Liver (tissue), 10 donors: ENCODE measurements at places on chromosomes 6 and 20.

DNA sequence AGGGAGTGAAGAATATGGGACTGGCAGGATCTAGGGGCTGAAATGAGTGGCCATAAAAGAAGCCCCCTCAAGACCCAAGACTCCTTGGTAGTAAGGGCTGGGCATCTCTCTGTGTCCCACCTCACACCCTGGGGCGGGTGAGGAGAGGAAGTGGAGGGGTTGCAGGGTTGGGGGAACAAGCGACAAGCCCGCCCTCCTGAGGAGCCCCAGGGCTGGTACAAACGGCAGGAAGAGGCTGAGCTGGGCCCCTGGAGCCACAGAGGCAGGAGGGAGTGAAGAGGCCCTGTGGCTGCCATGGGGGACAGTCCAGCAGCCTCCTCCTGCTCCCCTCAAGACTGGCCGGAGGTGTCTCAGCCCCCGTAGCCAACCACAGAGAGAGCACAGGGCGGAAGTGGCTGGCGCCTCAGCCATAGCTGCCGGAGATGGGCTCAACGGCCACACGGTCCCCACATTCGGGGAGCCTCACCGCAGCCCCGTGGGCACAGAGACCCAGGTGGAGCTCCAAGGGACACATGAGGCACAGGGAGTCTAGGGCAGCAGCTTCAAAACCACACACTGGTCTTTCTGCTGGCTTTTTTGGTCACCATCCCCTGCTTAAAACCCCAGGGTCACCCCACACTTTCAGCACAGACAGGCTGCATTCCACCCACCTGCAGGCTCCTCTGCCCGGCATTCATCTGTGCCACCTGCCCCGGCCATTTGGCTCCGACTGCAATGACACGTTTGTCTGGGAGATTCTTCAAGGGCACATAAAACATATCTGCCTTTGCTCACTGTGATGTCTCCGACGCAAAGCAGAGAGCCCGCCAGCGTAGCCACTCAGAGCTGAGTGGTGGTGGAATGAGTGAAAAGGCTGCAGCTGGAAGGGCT is 524 bp downstream of the C20orf203 start:
- no peak overlapping the region for H3K4me3 ChIP-seq
- no peak overlapping the region for H3K27ac ChIP-seq
- no peaks in the 10 kb centered on the region for H3K4me1 ChIP-seq
- DNase-seq: no peak
- no peaks in the 10 kb centered on the region for H3K36me3 ChIP-seq
- H3K27me3 ChIP-seq: no peaks in the 10 kb centered on the region

GRCh38 chr6:79040083-79040482 is 38.0 kb downstream of the PHIP start:
- H3K27me3 ChIP-seq: no peaks in the 10 kb centered on the region
- no peak overlapping the region for H3K4me3 ChIP-seq
- no peak overlapping the region for H3K27ac ChIP-seq
- peaks cover 3% of the 10 kb centered on the region for H3K36me3 ChIP-seq
- no peaks in the 10 kb centered on the region for H3K4me1 ChIP-seq
- no peak for DNase-seq

DNA sequence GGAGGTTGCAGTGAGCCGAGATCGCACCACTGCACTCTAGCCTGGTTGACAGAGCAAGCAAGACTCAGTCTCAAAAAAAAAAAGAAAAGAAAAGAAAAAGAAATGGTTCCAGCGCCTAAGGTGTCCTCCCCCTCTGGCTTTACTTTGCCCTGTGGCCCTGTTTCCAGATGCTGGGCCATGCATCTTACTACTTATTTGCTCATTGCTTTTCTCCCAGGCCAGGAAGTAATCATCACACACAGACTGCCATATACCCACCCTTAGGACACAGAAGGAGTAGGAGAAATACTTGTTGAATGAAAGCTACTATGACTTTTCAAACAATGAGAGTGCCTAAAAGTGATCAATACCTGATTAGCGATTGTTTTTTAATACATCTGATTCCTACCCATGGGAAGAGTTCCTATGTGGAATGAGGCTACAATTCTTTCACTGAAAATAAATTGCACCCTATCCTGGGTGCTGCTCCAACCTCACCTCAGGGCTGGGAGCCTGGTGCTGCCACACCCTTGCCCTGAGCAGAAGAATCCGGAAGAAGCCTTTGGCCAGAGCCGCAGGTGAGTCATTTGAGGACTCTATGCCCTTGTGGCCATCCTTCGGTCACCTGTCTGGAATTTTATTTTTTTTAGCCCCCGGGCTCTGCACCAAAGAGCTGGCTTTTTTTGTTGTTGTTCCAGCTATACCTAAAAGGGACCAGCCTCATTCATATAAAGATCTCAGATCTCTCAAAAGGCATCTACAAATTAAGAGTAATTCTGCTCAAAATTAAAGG is 22.7 kb upstream of the TFAP2C start:
- H3K4me3 ChIP-seq: no peak overlapping the region
- DNase-seq: no peak
- H3K27me3 ChIP-seq: peaks cover 2% of the 10 kb centered on the region
- no peaks in the 10 kb centered on the region for H3K4me1 ChIP-seq
- no peak overlapping the region for H3K27ac ChIP-seq

GRCh38 chr20:11212902-11213301 is 539.1 kb upstream of the JAG1 start:
- no peak overlapping the region for H3K27ac ChIP-seq
- no peak for DNase-seq
- H3K4me3 ChIP-seq: no peak overlapping the region
- no peaks in the 10 kb centered on the region for H3K4me1 ChIP-seq

GRCh38 chr6:101777646-101778045 is 384.1 kb downstream of the GRIK2 start:
- H3K4me1 ChIP-seq: no peaks in the 10 kb centered on the region
- no peak overlapping the region for H3K27ac ChIP-seq
- no peaks in the 10 kb centered on the region for H3K27me3 ChIP-seq
- no peak overlapping the region for H3K4me3 ChIP-seq
- DNase-seq: no peak

DNA sequence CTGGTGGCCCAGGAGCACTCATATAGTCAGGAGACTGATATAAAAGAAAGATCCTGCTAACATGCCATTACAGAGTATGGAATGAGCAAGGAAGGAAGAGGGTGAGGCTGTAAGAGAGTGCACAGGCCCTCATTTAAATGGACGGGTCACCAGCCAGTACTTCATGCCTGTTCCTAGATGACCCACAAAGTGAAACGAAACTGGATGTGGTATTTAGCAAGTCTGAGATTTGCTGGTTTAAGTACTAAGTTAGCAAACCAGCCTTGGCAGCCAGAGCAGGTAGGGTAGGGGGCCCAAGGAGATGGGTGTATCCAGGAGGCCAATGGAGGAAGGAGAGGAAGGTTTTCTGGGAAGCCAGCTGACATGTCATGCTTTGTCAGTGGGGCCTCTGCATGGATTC is 15.9 kb downstream of the NT5E start:
- H3K4me3 ChIP-seq: no peak overlapping the region
- peaks cover 17% of the 10 kb centered on the region for H3K36me3 ChIP-seq
- no peak overlapping the region for H3K27ac ChIP-seq
- peaks cover 25% of the 10 kb centered on the region for H3K4me1 ChIP-seq
- H3K27me3 ChIP-seq: no peaks in the 10 kb centered on the region

GRCh38 chr6:142888456-142888855 is 56.5 kb downstream of the HIVEP2 start:
- H3K36me3 ChIP-seq: no peaks in the 10 kb centered on the region
- no peaks in the 10 kb centered on the region for H3K27me3 ChIP-seq
- H3K4me1 ChIP-seq: peaks cover 4% of the 10 kb centered on the region
- no peak overlapping the region for H3K27ac ChIP-seq
- no peak for DNase-seq

DNA sequence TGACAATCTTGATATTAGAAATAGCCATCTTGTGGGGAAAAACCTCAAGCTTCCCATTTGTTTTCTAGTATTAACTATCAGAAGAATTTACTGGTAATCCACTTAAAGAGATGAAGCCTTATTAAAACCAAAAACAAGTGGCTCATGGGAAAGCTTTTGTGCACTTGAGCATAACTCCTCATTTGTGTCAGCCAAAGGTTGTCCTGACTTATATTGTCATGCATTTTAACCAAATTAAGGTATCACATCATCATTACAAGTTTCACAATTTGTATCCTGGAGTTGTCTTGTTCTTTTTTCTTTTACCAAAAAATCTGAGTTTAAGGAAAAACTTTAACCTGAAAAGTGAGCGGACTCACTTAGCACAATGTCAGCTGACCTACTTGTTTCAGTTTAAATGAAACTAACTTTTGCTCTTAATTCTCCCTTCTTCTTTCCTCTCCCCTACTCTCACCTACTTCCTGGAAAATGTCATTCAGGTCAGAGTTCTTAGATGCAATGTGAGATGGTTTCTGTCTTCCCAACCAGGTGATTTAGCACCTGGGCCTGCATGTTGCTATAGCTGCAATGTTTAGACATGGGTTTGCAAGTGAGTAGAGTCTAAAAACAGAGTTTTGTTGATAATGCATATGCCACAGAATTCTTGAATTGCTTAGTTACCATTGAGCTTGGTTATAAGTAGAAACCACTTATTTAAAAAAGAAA is 82.8 kb downstream of the TNFAIP3 start:
- H3K4me3 ChIP-seq: no peak overlapping the region
- no peaks in the 10 kb centered on the region for H3K27me3 ChIP-seq
- no peak for DNase-seq
- no peaks in the 10 kb centered on the region for H3K4me1 ChIP-seq

GRCh38 chr6:12410946-12411345 is 120.8 kb downstream of the EDN1 start:
- H3K4me3 ChIP-seq: no peak overlapping the region
- H3K4me1 ChIP-seq: no peaks in the 10 kb centered on the region
- no peak for DNase-seq

DNA sequence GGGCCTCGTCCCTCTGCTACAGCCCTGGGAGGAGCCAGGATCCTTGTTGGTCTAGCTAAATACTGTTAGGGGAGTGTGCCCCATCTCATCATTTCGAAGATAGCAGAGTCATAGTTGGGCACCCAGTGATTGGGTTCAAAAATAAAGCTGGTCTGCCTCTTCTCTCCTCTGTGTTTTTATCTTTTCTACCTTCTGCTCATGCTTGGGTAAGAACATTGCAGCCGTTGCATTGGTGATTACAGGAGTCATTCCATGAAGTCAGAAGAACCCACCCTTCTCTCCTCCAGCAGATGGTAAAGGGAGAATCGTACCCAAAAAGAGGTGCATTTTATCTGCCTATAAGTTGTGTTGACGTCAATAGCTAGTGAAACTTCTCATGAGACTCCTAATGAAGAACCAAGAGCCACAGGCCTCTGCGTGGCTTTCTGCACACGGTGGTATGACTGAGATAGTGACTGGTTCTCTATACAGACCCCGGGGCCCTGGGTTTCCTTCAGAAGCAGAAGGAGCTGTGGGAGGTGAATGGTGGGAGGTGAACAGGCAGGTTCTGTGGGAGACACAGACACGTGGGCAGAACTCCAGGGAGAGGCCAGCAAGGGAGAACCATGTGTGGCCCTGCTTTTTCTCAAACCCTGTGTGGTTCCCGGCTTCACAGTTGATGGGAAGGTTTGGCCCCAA is 5.7 kb upstream of the FAM209A start:
- H3K4me3 ChIP-seq: no peak overlapping the region
- no peak overlapping the region for H3K27ac ChIP-seq
- H3K36me3 ChIP-seq: peaks cover 48% of the 10 kb centered on the region
- no peaks in the 10 kb centered on the region for H3K27me3 ChIP-seq
- no peak for DNase-seq
- H3K4me1 ChIP-seq: no peaks in the 10 kb centered on the region

- no peak overlapping the region for H3K4me3 ChIP-seq
- no peaks in the 10 kb centered on the region for H3K4me1 ChIP-seq
- no peak for DNase-seq
- no peaks in the 10 kb centered on the region for H3K27me3 ChIP-seq
- H3K27ac ChIP-seq: no peak overlapping the region
- no peaks in the 10 kb centered on the region for H3K36me3 ChIP-seq
Observed at GRCh38 chr6:114997813-114998292, 655.0 kb upstream of the HS3ST5 start.

DNA sequence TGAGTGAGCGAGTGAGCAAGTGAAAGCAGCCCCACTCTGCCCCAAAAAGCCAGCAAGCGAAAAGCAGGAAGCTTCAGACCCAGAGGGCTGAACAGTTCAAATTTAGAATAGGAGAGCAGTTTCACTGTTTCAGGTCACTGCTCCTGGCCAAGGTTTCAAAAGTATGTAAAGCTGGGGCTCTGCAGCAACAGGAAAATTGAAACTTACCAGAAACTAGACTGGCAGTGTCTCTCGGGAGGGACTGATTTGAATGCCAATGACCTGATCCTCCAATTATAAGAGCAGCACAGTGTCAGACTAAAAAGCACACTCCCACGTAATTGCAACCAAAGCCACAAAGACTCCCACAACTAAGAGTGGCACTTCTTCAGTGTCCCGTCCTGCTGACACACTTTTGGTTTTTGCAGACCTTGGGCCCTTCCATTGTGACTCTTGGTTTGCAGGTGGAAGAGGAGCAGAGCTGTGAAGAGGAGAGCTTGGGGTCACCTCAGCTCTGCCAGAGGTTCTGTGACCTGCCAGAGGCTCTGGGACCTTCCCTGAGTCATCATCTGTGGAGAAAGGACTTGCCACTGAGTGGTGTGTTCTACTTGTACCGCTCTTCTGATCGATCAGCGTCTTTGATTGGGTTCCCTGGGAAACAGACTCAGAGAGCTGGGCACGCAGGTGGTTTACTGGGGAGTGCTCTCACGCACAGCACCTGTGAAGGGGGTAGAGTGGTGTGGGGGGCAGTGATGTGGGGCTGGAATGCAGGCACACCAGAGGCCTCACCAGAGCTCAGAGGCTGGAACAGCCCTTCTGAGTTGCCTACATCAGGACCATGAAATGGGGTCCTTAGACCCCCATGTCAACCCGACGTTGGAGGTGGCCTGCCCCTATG is 52.7 kb upstream of the PTGIS start:
- no peak for DNase-seq
- no peaks in the 10 kb centered on the region for H3K27me3 ChIP-seq
- no peak overlapping the region for H3K4me3 ChIP-seq
- no peaks in the 10 kb centered on the region for H3K36me3 ChIP-seq
- H3K27ac ChIP-seq: no peak overlapping the region

GRCh38 chr6:139862311-139862710 is 487.9 kb upstream of the CITED2 start:
- no peak overlapping the region for H3K27ac ChIP-seq

DNA sequence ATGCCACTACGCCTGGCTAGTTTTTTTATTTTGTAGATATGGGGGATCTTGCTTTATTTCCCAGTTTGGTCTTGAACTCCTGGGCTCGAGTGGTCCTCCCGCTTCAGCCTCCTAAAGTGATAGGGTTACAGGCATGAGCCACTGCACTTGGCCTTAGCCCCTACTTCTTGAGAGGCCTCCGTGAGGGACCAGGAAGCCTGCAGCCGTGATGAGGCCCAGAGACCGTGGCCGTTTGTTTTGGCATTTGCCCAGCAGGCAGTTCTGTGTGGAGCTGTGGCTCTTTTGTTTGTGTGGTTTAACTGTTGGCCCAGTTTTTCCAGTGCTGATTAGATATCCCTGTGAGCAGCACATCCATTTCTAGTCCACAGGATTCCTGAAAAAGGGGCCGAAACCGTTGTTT is 39.8 kb downstream of the SRSF3 start:
- H3K36me3 ChIP-seq: no peaks in the 10 kb centered on the region
- H3K27ac ChIP-seq: no peak overlapping the region
- H3K27me3 ChIP-seq: no peaks in the 10 kb centered on the region
- DNase-seq: no peak
- H3K4me3 ChIP-seq: no peak overlapping the region
